ENCODE measurements at places on chromosomes 7 and 10.

DNA sequence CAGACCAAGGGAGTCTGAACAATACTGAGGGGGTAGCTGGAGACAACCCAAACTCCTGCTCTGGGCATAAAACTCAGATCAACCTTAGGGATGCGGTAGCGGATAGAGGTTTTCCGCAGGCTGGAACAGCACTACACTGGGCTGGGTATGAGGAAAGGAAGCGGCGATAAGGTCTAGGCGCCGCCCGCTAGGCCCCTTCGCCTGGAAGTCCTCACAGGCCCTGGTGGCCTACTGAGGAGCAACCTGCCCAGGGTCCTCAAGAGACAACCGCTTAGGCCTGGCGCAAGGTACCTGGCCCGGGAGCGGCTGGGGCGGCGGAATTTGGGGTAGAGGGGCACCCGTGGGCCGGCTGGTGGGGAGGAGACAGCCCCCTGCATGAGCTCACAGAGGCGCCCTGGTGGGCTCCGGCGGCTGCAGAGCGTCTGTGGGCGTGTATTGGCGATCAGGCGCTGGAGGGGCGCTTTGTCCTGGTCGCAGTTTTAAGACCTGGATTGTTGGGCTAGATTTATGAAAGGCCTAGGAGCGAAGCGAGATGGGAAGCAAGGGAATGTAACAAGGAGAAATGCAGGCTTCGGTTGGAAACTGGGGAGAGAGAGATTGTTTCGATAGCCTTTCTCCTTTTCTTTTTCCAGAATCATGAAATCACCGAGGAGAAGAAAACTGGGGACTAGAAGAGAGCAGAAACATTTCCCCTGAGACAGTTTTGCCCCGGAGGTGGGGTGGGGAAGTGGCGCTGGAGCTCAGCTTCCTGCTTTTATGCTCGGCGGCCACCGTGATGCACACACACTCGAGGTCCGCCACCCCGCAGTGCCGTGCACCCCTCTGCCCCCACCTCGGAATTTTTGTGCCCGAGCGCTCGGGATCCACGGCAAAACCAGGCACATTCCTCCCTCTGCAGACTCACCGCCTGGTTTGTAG, 2.4 kb upstream of the NKX2-3 start:
- DNase-seq = no peak

- DNase-seq = no peak
Measured at GRCh38 chr7:55365205-55365674, at the start of gene LANCL2. Gene LANCL2 (plus strand): TSS chr7:55365337. CDS start chr7:55366026, 689 bp downstream.

DNA sequence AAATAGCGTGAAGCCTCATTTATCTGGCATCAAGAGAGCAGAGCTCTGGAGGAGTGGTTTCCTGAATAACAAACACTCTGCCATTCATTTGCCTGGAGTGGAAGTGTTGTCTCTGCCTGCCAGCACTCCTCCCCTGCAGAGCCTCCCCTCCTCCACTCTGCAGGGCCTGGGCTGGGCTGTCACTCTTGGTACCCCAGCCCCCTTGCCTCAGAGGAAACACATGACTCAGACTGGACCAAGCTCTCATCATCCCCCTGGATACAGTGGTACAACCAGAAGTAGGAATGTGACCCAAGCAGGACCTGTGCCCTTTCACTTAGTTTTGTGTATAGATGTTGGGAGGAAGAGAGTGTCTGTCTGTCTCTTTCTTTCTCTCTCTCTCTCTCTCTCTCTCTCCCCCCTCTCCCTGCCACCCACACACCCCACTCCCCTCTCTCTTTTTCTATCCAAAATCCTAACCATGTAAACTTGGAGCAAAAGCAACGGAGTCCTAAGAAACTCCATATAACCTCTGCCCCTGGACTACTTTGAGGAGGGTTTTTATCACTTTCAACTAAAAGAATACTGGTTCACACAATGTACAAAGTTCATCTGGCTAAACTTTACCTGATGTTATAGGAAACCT, 43.9 kb downstream of the DOCK4 start:
- DNase-seq = peak; percentile 84

DNA sequence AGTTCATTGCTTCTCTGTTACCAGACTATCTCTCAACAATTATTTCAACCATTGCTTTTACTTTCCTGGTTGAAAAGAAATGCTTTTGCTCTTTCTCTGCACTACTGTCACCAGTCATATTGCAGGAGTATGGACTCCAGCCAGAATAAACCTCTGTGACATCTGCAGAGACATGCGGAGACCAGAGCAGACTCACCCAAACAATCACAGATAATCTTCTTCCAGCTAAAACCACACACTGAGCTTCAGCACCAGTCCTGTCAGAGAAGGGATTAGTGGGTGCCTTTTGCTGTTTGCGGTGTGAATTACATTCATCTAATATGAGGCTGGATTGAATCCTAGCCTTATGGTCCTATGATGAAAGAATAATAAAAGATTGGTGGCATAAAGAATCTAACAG, 258.6 kb downstream of the CNTNAP2 start:
- DNase-seq = no peak

DNA sequence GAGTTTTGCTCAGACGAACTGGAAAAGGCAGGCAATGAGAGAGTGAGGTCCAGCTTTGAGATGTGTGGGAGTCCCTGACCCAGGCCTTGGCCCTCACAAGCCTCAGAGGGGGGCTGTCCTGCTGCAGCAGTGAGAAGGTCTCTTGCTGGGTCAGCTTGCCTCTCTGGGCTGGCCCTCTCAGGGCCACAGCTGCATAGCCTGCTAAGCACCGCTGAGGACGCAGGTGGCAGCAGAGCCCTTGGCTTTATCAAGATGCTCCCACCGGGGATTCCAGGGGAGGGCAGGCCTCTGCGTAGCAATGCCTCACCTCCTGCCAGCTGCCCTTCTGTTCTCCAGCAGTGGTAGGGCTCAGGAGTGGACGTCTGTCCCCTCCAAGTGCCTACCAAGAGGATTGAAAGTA, 128.7 kb downstream of the COBL start:
- peak; percentile 43 for DNase-seq

DNA sequence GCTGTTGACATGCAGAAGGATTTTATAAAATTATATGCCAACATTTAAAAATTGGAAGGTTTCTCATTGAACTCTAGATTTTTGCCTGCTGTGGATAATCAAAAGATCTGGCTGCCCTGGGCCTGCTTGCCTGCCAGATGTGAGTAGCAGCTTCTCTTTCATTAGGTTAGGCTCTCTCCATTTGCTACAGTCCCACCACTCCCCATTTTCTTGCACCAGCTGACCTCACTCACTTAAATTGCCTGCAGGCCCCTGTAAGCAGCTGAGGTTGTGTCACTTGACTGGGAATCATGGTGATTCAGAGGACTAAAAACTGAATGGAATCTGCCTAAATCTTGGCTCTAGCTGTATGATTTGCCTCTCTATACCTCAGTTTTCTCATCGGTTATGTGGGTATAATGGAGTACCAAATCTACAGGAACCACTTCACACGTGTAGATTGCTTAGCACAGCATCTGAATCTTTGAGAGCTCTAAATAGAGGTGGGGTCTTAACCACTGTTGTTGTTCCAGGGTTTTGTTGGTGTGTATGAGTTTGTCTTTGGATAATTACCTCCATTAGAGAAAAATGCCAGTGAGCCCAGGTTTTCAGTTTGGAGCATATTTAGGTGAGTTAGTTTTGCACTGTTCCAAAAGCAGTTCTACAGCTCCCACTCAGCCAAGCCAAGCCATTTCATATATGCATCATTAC, 18.6 kb upstream of the RAPGEF5 start:
- DNase-seq = no peak

Measured in hypothalamus (tissue), 51 donors.